ENCODE measurements at places on chromosomes 4 and X.
A peak's percentile ranks its signal among the peaks of the same experiment; 100 is the strongest.

GRCh38 chrX:38803243-38803587, 2.0 kb downstream of the MID1IP1 start:
- DNase-seq, result peak; percentile 64

DNA sequence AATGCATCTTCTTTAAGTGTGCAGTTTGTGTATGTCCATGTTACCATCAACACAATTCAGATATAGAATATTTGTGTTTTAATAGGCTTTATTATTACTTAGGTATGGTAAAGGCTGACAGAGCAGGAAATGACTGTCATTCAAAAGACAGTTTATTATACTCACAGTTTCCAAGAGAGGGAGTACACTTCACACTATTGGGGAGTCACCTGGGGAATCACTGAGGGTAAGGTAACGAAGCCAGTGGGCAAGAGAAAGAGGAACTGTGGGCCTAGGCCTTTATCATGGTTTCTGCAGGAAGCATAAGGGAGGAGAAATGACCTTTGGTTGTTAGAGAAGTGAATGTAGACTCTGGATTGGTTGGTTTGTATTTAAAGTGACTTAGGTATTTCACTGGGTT, 235.1 kb upstream of the HCCS start:
- no peak for DNase-seq

DNA sequence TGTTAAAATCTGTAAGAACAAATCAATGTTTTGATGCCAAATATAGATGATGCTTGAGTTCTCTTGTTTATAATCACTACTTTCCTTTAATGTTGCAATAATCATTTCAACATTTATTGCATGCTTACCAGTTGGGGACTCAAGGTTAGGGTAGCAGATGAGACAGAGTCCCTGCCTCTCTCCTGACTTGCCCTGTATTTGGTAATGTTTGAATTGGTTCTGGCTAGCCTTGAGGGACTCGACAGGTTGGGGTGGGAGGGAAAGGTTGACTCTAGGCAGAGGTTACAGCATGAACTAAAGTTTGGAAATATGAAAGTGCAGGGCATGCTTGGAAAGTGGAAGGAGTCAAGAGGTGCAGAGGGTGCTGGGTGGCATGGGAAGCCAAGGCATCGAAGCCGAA, 2.0 kb downstream of the SEC24B start:
- no peak for DNase-seq

DNA sequence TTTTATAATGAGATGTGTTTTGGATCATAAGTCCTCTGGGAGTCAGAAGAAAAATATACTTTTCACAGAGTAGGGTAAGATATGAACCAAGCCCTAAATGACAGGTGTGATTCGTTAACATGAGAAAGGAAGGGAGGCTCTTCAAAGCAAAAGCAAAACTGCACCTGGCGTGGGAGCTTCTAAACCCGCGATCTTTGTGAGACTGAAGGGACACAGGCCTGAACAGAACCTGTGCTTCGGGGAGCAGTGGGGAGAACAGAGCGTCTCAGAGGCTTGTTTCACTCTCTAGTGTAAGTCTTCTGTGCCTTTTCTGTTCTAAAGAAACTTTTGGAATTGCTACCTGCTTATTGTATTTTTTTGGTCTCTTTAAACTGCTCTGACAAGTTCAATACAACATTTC, 30.2 kb upstream of the CYP4V2 start:
- DNase-seq, result peak; percentile 27

GRCh38 chr4:65050786-65051185, 619.5 kb downstream of the EPHA5 start:
- DNase-seq, result no peak
